Stimulated activated naive CD8-positive, alpha-beta T cell treated with anti-CD3 and anti-CD28 coated beads, Interleukin-15, amount 100 ng/mL, for 72 hours (primary cell): ENCODE measurements at places on chromosomes 1 and 21.
A peak's percentile ranks its signal among the peaks of the same experiment; 100 is the strongest.

- DNase-seq, result no peak
These were observed 17.4 kb downstream of the TNFRSF1B start for GRCh38 chr1:12184008-12184681.

- DNase-seq, result peak; percentile 56
These were observed 2.5 kb upstream of the ATF6 start for GRCh38 chr1:161763522-161764098.

- no peak for DNase-seq
These were observed 12.3 kb downstream of the SLC35E2B start for GRCh38 chr1:1680031-1680911.

DNA sequence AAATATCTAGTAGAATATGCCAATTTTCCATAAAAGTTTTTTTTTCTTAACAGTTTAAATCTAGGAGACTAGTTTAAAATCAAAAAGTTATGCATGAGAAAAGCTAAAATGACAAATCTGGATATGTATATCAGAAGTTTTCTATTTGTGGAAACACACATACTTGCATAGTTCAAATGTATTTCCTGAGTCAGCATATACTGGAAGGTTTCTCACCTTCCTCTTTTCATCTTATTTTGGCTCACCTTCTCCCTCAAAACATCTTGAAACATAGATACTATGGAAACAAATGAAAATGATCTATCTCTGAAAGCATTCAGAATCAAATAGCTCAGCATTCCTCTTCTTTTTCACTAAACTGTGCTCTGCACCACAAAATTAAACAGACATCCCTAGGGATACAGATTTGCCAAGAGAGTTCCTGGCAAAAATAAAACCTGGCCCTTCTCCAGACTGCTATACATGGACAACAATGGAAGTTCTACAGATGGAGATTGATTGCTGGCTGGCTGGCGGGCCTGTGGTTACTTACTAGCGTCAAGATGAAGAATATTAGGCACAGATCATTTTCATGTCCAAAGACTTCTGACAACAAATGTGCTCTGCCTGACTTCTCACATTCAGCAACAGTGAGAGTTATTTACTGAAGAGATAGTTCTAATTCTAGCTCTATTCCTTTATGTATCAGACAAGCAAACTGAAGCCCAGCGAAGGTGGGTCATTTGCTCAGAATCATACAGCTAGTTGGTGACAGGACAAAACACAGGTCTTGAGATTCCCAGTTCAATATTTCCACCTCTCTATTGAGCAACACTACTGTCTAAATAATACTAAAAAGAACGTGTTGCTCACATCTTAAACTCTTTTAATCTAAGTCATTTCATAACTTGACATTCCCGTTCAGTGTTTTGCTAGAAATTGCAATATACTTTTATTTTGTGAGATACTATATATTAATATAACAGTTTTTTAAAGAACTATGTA is 26.6 kb downstream of the DIPK1A start:
- no peak for DNase-seq

DNA sequence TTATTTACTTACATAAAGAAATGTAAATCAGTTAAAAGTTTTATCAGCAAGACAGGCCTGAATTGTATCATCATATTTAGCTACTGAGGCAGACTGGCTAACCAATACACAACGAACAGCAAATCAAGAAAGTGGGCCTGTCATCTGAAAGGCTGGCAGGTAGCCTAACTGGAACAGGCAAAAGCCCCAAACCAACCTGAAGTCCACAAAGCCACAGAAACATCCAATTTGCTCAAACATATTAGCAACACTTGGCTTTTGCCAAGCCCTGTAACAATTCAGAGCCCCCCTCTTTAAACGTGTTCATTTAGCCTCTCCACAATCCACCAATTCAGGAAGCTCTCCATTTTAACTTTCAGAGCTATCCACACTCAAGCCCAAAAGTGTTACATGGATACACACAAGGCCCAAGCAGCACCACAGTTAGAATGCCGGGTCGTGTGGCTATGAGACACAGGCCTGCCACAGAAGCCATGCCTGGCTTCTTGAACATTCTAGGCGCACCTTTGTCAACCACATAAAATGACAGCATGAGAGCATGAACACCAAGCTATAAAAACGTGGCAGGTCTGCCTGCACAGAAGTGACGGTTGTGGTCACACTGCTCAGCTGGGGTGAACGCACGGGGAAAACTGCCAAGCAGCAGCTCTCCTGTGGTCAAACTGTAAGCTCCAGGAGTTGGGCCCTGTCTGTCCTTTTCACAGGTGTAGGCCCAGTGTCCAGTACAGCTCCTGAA is 49.3 kb downstream of the CD34 start:
- peak; percentile 66 for DNase-seq

GRCh38 chr1:245217853-245218608 is 63.2 kb downstream of the KIF26B start:
- no peak for DNase-seq

- no peak for DNase-seq
These were observed 498 bp upstream of the CLCA2 start for GRCh38 chr1:86423473-86423872.

GRCh38 chr1:60791226-60791625 is 291.1 kb upstream of the NFIA start:
- DNase-seq, result no peak

DNA sequence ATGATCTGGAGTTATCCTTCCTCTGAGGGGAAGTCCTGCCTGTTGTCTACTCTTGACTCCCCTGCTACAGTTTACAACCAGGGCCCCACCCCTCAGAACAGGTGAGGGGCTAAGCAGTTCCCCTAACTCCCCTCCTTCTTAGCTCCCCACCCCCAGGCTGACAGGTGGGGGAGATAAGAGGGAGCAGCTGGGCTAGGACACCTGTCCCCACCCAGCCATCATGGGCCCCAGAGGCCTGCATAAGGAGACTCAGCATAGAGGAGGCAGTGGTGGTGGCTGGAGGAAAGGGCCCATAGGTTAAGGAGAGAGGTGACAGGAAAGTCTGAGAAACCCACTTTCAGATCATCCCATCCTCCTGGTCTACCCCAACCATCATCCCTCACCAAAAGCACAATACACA is 6.8 kb downstream of the MEF2D start:
- DNase-seq, result no peak

GRCh38 chr1:203291201-203292096 is 13.9 kb upstream of the BTG2 start:
- DNase-seq, result no peak

GRCh38 chr21:45403133-45403824 is 1.7 kb upstream of the COL18A1 start:
- no peak for DNase-seq

- no peak for DNase-seq
These were observed 166.1 kb upstream of the DPYD start for GRCh38 chr1:98086796-98087441.

- DNase-seq, result no peak
These were observed 57.2 kb downstream of the LAMC1 start for GRCh38 chr1:183080406-183080805.

GRCh38 chr1:225207791-225208190 is 220.0 kb downstream of the LBR start:
- no peak for DNase-seq

- no peak for DNase-seq
These were observed 149.0 kb downstream of the IGSF21 start for GRCh38 chr1:18256282-18257235.

GRCh38 chr1:193192586-193192985 is 6.2 kb upstream of the B3GALT2 start:
- no peak for DNase-seq

- peak; percentile 78 for DNase-seq
These were observed 66.5 kb upstream of the PRKACB start for GRCh38 chr1:84077476-84078107.

- DNase-seq, result peak; percentile 62
These were observed 10.9 kb downstream of the IER5 start for GRCh38 chr1:181099152-181100014.

DNA sequence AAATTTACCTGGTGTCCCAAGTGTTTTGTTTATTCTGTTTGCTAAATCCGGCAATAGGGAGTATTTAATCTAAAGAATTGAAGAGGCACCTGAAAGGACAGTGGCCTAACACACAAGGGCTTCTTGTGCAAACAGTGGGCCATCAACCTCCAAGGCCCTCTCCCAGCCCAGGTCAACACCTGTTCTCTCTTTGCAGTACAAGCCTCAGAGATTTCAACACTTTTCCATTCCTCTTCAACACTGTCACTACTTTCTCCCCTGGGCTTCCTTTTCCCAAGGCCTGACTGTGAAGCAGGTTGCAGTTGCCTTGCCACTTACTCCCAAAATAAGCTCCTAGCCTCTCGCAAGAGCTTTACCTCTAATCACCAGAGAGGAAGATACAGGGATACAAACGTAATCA is 3.2 kb upstream of the SNAPIN start:
- no peak for DNase-seq

DNA sequence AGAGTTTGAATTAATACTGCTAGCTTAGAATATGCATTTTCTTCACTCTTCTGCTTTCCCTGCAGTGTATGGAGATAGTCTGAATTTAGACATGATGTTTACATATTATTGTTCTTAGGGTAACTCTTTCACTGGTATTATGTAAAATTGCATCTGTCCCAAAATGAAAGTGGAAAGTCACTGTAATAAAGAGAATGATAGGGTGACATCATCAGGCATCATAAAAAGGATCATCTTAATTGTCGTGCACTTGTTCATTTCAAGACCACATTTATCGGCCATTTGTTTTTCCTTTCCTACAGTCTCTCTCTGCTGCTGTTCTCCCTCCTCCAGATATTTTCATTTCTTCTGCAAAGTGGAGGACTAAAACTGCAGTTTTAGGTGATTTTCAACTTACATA is 61.9 kb upstream of the ZNF281 start:
- DNase-seq, result no peak

DNA sequence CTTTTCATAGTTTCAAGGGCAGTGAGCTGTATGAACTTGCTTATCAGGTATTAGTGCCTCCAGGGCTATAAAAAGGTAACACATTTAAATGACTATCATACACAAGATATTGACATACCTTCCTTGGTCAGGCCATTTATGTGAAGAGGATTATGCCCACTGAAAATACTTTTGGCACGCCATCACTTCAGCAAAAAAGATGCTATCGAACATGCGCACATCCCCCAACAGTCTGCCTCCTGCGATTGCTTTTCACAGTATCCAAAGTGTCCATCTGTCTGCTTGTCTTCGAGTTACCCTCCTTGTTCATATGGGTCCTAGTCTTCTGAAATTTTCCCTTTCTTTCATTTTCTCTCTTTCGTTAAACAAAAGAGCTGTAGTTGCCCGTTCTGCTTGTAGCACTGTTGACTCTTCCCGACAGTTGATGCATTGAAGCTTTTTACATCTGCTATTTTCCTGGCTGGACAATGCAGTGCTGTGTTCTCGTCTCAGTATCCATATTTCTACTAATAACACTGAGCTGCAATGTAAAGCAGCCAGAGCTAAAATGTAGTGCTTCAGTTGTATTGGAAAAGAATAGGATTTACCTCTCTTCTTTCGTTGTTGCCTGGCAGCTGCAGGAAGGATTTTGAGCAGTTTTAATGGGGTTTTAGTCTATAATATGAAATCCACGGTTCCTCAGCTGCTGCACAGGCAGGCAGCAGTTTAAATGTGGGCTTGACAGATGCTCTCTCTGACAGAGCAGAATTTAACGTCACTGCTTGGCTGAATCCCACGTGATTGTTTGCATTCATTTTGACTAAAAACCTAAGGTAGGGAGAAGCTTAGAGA is at the start of gene B3GALT2:
Gene B3GALT2 (minus strand): TSS at position 713 of the 831 bp plus-strand sequence. CDS start 5,051 bp downstream, outside the sequence.
- DNase-seq, result no peak

DNA sequence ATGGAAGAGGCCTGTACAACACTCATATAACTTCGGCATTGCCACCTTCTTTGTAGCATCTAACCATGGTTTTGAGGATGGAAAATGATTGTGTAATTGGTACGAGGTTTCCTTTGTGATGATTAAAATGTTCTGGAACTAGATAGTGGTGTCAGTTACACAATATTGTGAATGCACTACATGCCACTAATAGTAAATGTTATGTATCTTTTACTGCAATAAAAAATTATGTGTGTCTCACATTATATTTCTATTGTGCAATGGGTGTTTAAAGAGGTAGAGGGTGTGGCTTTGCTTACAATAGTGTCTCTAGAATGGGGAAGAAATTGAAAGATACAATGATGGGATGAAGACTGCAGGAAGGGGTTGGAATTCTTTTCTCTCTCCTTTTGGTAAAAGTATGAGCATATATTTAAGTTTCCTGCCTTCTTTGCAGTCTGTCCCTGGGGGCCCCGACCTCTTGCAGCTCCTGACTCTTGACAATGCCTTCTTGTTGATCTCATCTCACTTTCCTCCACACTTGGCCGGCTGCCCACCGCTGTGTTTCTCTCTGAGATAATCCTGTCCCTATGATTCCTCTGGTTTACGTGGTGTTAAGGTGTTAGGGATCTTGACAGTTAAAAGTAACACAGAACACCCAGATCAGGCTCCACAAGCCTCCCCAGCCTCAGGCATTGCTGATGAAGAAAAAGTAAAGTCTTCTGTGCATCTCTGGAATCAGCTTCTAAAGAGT is 39.3 kb downstream of the MTARC1 start:
- no peak for DNase-seq

DNA sequence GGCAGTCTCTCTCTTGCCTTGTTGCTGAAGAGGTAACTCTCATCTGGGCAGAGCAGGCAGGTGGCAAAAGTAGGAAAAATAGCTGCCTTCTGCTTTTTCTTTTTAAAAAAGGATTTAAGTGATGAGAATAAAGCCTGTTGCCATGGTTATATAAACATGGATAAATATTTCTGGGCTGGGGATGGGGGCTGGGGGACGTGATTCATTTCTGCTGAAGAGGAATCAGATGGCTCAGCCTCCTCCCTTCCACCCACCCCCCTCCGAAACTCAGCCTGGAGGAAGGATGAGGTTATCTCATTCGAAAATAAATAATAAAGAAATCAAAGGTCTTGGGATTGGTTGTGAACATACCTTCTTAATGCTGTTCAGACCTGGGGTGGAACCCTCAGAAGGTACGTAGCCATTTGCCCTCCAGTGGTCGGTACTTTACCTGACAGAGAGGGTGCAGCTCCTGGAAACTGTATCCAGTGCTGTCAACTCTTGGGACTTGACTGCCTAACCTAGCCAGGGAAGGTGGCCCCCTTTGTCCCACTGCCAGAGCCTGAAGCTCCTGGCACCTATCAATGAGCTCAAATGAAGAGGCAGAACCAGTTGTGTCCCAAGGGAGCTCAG is 3.8 kb upstream of the INKA2 start:
- DNase-seq, result peak; percentile 4

DNA sequence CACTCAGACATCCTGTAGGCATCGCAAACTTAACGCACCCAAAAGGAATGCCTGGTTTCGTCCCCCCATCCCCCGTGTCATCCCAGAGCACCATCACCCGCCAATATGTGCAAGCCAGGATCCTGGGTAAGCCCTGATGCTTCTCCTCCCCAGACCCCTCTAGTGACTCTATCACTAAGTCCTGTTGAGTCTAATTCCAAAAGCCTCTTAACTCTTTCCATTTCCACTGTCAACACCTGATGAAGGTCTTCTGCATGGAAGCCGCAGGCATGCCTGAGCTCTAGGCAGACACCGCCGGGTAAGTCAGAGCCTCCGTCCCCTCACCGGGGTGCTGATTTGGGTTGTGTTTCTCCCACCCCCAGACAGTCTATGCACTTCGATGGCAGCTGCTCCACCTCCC is 5.3 kb upstream of the ADARB1 start:
- no peak for DNase-seq

DNA sequence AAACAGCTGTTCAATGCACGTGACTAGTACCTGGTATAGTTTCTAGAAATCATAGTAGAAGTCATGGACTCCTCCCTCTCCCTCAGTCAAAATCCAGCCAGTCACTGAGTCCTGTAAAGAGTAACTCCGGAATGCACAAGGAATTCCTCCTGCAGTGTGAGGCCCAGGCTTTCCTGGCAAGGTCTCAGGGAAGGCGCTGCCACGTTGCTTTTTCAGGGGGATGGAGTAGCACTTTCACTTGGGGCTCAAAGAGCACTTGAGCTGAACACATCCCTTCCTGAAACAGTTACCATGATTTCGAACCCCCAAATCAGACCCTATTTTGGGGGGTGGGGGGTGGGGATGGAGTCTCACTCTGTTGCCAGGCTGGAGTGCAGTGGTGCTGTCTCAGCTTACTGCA is 26.4 kb upstream of the LRRC8D start:
- DNase-seq, result no peak
